ENCODE measurements at places on chromosomes 4 and X.

- no peak for DNase-seq
Measured at GRCh38 chr4:3062471-3062870, 11.9 kb downstream of the HTT-AS start.

GRCh38 chrX:9586992-9587392 lies 122.1 kb downstream of the TBL1X start:
- no peak for DNase-seq

- DNase-seq: no peak
Measured at GRCh38 chrX:155956649-155957048, 40.8 kb upstream of the IL9R start.

GRCh38 chr4:98519268-98519977 lies 139.0 kb downstream of the TSPAN5 start:
- DNase-seq: no peak

- DNase-seq: no peak
Measured at GRCh38 chr4:126916626-126917140, 716.1 kb upstream of the INTU start.
